G401 (cell line): ENCODE measurements at places on chromosomes 12 and 14. TPM values are rescaled to one million over a fixed set of nuclear protein-coding genes. Genes with fewer than 3 reads are reported as not detected.

DNA sequence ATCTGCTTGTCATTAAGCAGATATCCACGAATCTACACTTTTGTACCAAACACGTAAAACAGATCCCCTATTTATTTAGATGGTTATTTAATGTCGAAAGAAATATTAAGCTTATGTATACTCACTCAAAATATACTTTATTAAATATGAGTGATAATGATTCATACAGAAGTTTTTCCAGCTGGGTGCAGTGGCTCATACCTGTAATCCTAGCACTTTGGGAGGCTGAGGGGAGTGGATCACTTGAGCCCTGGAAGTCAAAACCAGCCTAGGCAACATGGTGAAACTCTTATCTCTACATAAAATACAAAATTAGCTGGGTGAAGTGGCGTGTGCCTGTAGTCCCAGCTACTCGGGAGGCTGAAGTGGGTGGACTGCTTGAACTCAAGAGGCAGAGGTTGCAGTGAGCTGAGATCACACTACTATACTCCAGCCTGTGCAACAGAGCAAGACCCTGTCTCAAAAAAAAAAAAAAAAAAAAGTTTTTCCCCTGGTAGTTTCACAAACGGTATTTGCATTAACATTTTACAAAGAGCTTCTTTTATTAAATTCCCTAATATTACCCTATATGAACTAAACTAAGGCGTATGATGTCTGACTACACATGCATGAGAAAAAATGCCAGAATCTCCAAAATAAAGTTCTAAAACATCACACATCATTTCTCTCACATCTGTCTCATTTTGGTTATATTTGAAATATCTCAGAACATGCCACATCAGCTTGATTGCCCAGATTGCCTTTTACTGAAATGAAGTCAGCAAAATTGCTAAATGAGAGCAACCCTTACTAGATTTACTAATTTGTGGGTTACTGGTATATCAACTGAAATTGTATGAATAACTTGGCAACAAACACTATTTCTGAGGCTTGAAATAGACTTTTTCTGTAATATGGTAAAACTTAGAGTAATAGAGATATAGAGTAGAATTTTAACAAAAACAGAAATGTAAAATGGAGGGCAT lies 74.9 kb downstream of the PAWR start:
- no peak for DNase-seq

DNA sequence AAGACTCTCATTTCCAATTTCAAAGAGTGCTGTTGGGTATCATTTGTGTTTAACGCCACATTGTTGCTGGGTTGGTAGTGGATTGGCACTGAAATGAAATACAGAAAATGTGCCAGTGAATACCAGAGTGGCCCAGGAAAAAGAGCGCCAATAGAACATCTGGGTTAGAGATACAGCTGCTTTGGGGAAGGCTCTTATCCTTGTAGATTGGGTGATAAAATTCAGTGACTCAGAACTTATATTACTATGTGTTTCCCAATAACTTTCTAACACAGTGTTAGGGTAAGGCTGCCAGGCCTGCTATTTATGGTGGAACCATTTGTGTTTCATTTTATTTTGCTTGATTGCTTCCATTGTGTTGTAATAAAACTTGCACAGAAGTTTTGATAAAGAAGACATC lies 168.2 kb upstream of the SSTR1 start:
- DNase-seq: no peak

DNA sequence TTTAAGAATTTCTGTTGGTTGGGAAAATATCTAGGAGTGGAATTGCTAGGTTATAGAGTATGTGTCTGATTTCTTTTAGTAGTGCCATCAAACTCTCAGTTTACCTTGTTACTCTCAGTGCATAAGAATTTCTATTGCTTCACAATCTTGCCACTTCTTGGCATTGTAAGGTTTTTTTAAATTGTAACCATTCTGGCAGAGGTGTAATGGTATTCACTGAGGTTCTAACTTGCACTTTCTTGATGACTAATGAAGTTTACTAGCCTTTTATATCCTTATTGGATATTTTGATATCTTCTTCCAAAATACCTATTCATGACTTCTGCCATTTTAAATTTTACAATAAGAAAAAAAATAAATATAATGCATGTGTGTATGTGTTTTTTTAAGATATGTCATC lies 478.0 kb downstream of the NAV3 start:
- no peak for DNase-seq

Gene PMCH
- total RNA-seq: not detected in 2 replicates

DNA sequence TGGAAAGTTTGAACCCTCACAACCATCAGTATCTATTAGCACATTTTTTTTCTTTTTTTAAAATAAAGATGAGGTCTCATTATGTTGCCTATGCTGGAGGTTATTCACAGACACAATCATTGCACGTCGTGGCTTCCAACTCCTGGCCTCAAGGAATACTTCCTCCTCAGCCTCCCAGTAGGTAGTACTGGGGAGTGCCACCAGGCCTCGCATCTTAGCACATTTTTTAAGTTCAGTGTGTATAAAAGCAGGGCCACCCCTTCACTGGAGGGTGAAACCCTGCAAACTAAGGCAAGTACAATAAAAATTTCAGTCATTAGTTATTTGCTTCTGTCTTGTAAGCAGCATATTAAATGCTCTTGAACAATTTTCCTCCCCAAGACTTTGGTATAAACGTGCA lies 114.2 kb upstream of the SINHCAF start:
- no peak for DNase-seq

Gene GUCY2C
- not detected in 2 replicates for total RNA-seq

DNA sequence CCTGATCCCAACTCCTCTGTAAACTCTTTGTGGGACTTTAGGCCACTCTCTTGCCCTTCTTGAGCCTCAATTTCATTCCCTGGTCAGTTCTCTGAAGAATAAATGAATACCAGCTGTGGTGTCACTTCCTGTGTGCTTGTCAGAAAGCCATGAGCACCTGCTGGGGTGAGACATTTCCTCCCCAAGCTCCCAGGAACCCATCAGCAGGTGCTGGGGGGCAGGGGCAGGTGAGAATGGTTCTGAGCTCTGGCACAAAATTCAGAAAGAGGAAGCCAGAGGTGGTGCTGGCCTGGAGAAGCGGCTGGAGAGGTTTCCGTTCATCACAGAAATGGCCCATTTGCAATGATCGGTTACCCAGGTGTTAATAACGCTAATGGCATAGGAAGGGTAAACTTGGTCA lies 14.9 kb downstream of the LHX5 start:
- DNase-seq: no peak

DNA sequence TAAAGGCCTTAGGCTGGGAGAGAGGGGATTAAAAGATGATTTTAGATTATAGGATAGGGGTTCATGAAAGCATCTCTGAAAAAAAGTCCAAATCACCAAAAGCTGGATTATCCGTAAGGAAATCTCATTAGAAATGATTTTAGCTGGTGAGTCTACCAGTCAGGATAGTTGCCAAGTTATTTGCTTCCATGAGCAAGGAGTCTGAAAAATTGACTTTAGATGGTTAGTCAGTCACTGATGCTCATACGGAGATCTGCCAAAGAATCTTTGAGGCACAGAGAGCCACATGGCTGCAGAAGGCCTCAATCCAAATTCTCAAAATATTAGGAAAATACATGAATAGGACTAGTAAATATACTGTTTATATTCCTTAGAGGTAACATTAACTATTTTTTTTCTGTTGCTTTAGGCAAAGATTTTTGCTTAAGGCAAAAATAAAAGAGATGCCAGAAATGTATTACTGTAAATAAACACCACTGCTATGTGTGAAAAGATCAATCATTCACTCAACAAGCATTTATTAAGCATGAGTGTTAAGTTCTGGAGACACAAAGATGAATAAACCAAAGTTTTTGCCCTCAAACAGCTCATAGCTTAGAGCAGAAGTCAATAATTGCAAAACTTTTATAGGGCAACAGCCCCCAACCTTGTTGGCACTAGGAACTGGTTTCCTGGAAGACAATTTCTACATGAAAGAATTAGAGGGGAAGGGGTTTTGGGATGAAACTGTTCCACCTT lies 105.2 kb downstream of the BBS10 start:
- DNase-seq: no peak

GRCh38 chr12:26058818-26059217 lies 66.0 kb downstream of the BHLHE41 start:
- DNase-seq: no peak

- peak; percentile 56 for DNase-seq
Measured at GRCh38 chr14:103871596-103872480, 24.5 kb upstream of the PPP1R13B start.

Gene BMAL2
- 1.9 and 8.4 TPM in 2 replicates for total RNA-seq

Gene GLS2
- 0.12 and 1.2 TPM in 2 replicates for total RNA-seq

Gene ZFC3H1
- 9.7 and 11.8 TPM in 2 replicates for total RNA-seq

- DNase-seq: no peak
Measured at GRCh38 chr12:51972849-51973273, 21.4 kb downstream of the ACVR1B start.

GRCh38 chr12:119826661-119827445 lies 50.3 kb downstream of the CIT start:
- no peak for DNase-seq

Gene ASB2
- total RNA-seq: 7.9 and 9.9 TPM in 2 replicates

- no peak for DNase-seq
Measured at GRCh38 chr14:65356327-65356836, 56.1 kb upstream of the FUT8 start.

DNA sequence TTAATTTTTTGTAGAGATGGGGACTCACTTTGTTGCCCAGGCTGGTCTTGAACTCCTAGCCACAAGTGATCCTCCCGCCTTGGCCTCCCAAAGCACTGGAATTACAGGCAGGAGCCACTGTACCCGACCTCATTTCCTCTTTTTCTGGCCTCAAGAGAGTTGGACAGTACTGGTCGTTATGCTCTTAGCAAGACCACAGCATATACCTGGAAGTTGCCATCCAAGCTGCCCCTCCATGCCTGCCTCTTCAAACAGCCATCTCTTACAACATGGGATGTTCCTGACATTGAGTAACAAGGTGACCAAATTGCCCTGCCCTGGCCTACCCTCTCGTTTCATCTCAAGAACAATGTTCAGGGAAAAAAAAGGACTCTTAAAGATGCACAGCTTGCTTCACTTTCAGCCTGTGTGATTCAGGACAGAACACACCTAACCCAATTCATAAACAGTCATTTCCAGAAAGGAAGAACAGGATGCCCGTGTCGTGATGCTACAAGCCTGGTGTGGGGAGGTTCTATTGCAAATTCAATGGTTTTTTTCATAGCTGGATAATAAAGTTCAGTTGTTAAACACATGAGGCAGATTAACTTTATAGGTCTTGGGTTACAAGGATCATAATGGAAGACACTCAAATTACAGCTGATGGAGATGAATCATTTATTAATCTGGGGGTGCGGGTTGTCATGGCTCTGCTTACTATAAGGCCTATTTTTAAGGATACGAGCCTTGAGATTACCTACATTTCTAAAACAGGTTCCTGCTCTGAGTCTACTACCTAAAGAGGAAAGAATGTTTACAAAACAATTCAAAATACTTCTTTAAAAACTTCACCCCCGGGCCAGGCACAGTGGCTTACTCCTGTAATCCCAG lies 11.9 kb downstream of the GLTP start:
- DNase-seq: no peak

DNA sequence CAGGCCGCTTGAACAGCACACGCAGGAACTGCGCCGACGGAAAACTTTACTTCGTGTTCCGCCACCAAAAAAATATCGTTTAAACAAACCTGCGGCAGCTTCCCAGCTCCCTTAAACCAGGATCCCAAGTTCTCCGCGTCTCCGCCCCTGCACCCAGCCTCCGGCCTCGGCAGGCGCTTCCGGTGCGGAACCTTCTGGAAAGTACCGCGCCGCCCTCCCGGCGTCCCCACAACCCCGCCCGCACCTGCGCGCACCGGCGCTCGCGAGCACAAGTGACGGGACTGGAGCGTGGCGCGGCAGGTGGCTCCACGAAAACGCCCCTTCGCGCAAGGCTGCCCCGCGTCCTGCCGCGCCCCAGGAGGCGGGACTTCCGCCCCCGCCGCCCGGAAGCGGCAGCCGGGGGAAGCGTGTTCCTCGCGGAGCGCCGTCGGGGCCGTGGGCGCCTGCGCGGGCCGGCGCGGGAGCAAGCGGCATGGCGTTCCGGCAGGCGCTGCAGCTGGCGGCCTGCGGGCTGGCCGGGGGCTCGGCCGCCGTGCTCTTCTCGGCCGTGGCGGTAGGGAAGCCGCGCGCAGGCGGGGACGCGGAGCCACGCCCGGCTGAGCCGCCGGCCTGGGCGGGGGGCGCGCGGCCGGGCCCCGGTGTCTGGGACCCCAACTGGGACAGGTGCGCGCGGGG lies at the start of gene PGAM5:
Gene PGAM5, plus strand, starts transcription at position 438 of the 675 bp plus-strand sequence. Its CDS starts 35 bp downstream, at position 473.
- peak; percentile 83 for DNase-seq

Gene SLC25A21
- total RNA-seq: 4.3 and 8.2 TPM in 2 replicates

Gene NID2
- not detected in 2 replicates for total RNA-seq

GRCh38 chr14:100423317-100424010 lies 100.3 kb downstream of the SLC25A47 start:
- no peak for DNase-seq

DNA sequence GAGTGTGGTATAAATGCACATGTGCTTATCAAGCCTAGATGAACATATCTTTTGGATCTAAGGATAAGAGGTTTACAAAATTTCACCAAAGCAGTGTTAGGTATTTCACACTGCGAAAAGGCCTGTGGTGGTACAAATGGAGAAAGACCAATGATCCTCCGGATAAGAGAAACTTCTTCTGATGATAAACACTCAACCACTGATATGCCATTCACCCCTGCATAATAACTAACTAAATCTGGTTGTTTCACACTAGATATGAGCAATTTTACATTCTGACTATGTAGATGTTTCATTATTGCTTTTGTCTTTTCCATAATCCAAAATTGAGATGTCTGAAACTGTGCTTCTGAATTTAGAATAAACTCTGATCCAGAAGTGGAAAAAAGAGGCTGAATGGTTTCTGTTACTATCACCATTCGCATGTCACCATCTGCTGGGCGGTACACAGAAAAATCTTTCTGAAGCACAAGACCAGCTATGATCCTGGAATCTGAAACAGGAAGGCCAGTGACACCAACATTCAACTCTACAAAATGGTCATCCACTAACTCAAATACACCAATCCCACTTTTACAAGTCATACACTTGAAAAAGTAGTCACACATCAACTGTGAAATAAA lies 1.3 kb downstream of the BBS10 start:
- DNase-seq: peak; percentile 54

- no peak for DNase-seq
Measured at GRCh38 chr14:57018065-57018464, 207.8 kb upstream of the OTX2 start.

DNA sequence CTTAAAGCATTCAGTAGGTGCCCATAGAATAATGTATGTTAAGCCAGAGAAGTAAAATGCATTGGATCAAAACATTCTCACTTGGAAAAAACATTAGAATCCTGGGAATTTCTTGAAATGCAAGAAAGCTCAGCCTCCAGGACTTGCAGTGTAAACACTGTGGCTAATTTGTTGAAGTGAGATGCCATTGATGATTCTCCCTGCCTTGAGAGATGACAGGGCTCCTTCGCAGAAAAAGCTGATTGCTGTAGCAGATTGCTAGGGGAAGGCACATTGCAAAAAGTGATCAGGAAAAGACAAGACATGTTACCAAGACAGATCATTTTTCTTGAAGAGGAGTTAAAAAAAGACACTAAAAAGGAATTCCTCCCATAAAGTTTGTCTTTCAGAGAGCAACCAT lies 204.2 kb upstream of the HMGA2 start:
- no peak for DNase-seq

Gene SCN8A
- 1.2 and 5.4 TPM in 2 replicates for total RNA-seq

- no peak for DNase-seq
Measured at GRCh38 chr12:67014642-67015041, 254.5 kb upstream of the CAND1 start.

Gene CD4
- total RNA-seq: 0.34 and 1.3 TPM in 2 replicates

- DNase-seq: no peak
Measured at GRCh38 chr14:49505041-49505766, 81.0 kb downstream of the RPS29 start.

Gene IFI27
- total RNA-seq: not detected in 2 replicates

GRCh38 chr12:30692470-30692869 lies 3.2 kb downstream of the IPO8 start:
- DNase-seq: no peak
